ENCODE measurements at places on chromosomes 4 and X. TPM values are rescaled to one million over a fixed set of nuclear protein-coding genes. Genes with fewer than 3 reads are reported as not detected.

Gene CUL4B
- total RNA-seq, result 14.0 TPM

Gene F8A3
- 11.1 TPM for total RNA-seq

Gene GEMIN8
- 14.1 TPM for total RNA-seq

Gene PPM1K
- 235 TPM for total RNA-seq

Gene SNCA
- 2.5 TPM for total RNA-seq

Gene SSX4B
- not detected for total RNA-seq

Gene PDHA1
- 321 TPM for total RNA-seq

GRCh38 chrX:18886005-18886343 is 97.9 kb downstream of the PHKA2 start:
- no peaks in the 10 kb centered on the region for H3K27me3 ChIP-seq
- peak overlapping the region; percentile 96 for H3K27ac ChIP-seq
- H3K36me3 ChIP-seq, result no peaks in the 10 kb centered on the region
- H3K4me1 ChIP-seq, result peaks cover 31% of the 10 kb centered on the region
- no peak for DNase-seq

- H3K27me3 ChIP-seq, result no peaks in the 10 kb centered on the region
- no peak overlapping the region for H3K27ac ChIP-seq
- H3K4me3 ChIP-seq, result no peak overlapping the region
- H3K4me1 ChIP-seq, result no peaks in the 10 kb centered on the region
- DNase-seq, result no peak
Observed at GRCh38 chrX:17361620-17362019, 13.4 kb upstream of the NHS start.

GRCh38 chrX:16516232-16516876 is 133.6 kb upstream of the S100G start:
- no peak overlapping the region for H3K27ac ChIP-seq
- no peak for DNase-seq
- H3K36me3 ChIP-seq, result no peaks in the 10 kb centered on the region
- H3K27me3 ChIP-seq, result no peaks in the 10 kb centered on the region
- H3K4me1 ChIP-seq, result no peaks in the 10 kb centered on the region

GRCh38 chr4:175253184-175253902 is 335.2 kb downstream of the ADAM29 start:
- H3K4me1 ChIP-seq, result no peaks in the 10 kb centered on the region
- no peaks in the 10 kb centered on the region for H3K27me3 ChIP-seq
- H3K27ac ChIP-seq, result no peak overlapping the region
- no peaks in the 10 kb centered on the region for H3K36me3 ChIP-seq
- DNase-seq, result no peak

DNA sequence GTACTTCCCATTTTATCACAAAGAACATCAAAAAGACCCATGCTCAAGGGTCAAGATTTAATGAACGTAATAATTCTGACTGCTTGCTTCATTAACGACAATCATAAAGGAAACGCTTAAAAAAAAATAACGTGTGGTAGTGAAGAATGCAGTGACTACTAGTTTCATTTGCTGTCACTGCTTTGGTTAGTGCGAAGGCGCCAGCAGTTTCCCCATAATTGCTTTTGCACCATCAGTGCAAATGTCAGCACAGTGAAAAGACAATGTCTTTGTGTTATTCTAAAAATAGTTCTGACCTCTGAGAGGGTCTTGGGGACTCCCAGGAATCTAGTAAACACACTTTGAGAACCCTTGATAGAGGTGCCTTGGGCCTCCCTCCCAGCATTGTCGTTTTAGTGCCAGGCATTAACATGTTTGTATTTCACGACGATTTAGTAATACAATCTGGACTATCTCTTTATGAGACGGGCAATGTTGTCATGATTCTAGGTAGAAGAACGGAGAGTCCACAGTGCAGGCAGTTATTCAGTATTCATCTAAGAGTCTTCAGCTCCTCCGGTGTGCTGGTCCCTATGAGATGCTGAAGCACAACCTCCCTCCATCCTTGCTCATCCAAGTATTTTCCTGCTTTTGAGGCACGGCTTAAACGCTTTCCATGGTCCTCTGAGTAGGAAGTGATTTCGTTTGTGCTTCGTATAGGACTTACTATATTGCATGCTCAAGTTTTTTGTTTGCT is 71.0 kb downstream of the AFF1 start:
- no peaks in the 10 kb centered on the region for H3K36me3 ChIP-seq
- DNase-seq, result no peak
- peaks cover 50% of the 10 kb centered on the region for H3K4me1 ChIP-seq
- no peaks in the 10 kb centered on the region for H3K27me3 ChIP-seq
- peak overlapping the region; percentile 77 for H3K4me3 ChIP-seq

- H3K27ac ChIP-seq, result no peak overlapping the region
- peaks cover 21% of the 10 kb centered on the region for H3K27me3 ChIP-seq
- H3K4me1 ChIP-seq, result peaks cover 25% of the 10 kb centered on the region
Observed at GRCh38 chr4:11429699-11430045, 978 bp upstream of the HS3ST1 start.

GRCh38 chrX:13689741-13690211 is 848 bp downstream of the RAB9A start:
- peak overlapping the region; percentile 92 for H3K27ac ChIP-seq
- DNase-seq, result no peak
- no peaks in the 10 kb centered on the region for H3K27me3 ChIP-seq
- H3K4me3 ChIP-seq, result peak overlapping the region; percentile 79
- no peaks in the 10 kb centered on the region for H3K36me3 ChIP-seq
- peaks cover 30% of the 10 kb centered on the region for H3K4me1 ChIP-seq

- peaks cover 10% of the 10 kb centered on the region for H3K36me3 ChIP-seq
- H3K4me1 ChIP-seq, result no peaks in the 10 kb centered on the region
- no peak overlapping the region for H3K27ac ChIP-seq
- no peak overlapping the region for H3K4me3 ChIP-seq
- DNase-seq, result no peak
Observed at GRCh38 chr4:127997534-127998388, 32.6 kb downstream of the ABHD18 start.

- H3K27ac ChIP-seq, result no peak overlapping the region
- H3K36me3 ChIP-seq, result peaks cover 5% of the 10 kb centered on the region
- H3K27me3 ChIP-seq, result no peaks in the 10 kb centered on the region
- H3K4me3 ChIP-seq, result no peak overlapping the region
- DNase-seq, result no peak
- H3K4me1 ChIP-seq, result no peaks in the 10 kb centered on the region
Observed at GRCh38 chr4:168679397-168679796, 182.5 kb downstream of the PALLD start.

DNA sequence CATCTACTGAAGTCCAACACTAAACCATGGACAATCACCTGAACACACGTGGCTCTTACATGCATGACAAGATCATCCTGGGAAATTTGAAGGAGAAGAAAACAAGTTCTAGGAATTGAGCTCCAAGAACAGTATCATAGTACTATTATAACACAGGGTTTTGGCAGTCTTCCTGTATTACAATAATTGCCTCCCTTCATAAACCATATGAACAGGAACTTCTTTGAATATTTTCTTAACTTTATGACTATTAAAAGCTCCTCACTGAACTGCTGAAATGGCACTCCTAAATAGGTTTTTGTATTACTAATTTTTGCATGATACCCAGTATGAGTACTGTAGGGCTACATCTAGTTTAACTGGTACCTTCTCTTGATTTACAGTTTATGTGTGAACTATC is 130.0 kb downstream of the ZAR1 start:
- no peaks in the 10 kb centered on the region for H3K27me3 ChIP-seq
- H3K27ac ChIP-seq, result no peak overlapping the region
- no peak overlapping the region for H3K4me3 ChIP-seq
- H3K4me1 ChIP-seq, result peaks cover 9% of the 10 kb centered on the region
- DNase-seq, result no peak

- H3K4me1 ChIP-seq, result no peaks in the 10 kb centered on the region
- DNase-seq, result no peak
- no peaks in the 10 kb centered on the region for H3K36me3 ChIP-seq
- H3K4me3 ChIP-seq, result no peak overlapping the region
Observed at GRCh38 chr4:141356963-141357335, 136.3 kb downstream of the ZNF330 start.

DNA sequence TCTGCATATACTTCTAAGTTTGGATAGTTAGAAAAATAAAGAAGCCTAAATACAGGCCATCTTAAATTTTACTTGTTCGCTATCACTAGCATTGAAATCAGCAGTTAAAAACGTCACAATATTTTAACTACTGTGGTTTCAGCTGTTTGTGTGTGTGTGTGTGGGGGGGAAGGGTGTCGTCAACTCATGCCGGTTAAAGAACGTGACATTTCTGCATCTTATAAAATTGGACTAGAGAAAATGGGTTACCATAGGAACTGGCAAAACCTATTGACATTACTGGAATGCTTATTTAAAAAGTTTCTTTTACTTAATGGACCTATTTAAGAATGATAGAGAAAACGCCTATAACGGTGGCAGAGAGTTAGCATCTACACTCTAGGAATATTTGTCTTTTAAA is 1.2 kb upstream of the CNKSR2 start:
- no peak for DNase-seq
- no peaks in the 10 kb centered on the region for H3K27me3 ChIP-seq
- H3K4me1 ChIP-seq, result no peaks in the 10 kb centered on the region
- no peaks in the 10 kb centered on the region for H3K36me3 ChIP-seq
- H3K27ac ChIP-seq, result no peak overlapping the region

- H3K27ac ChIP-seq, result no peak overlapping the region
- no peak for DNase-seq
- no peaks in the 10 kb centered on the region for H3K36me3 ChIP-seq
- H3K4me3 ChIP-seq, result no peak overlapping the region
- no peaks in the 10 kb centered on the region for H3K27me3 ChIP-seq
Observed at GRCh38 chrX:1041091-1041490, 171.4 kb downstream of the CRLF2 start.

- H3K27ac ChIP-seq, result no peak overlapping the region
- H3K36me3 ChIP-seq, result no peaks in the 10 kb centered on the region
- H3K4me1 ChIP-seq, result no peaks in the 10 kb centered on the region
- H3K4me3 ChIP-seq, result peak overlapping the region; percentile 75
- DNase-seq, result no peak
- H3K27me3 ChIP-seq, result peaks cover 9% of the 10 kb centered on the region
Observed at GRCh38 chrX:119607018-119607389, 780 bp upstream of the NKRF start.

GRCh38 chr4:120659616-120660170 is 262.8 kb downstream of the PRDM5 start:
- H3K36me3 ChIP-seq, result no peaks in the 10 kb centered on the region
- H3K4me1 ChIP-seq, result no peaks in the 10 kb centered on the region
- DNase-seq, result no peak
- H3K27me3 ChIP-seq, result no peaks in the 10 kb centered on the region
- no peak overlapping the region for H3K4me3 ChIP-seq

- no peaks in the 10 kb centered on the region for H3K4me1 ChIP-seq
- H3K27me3 ChIP-seq, result no peaks in the 10 kb centered on the region
- H3K4me3 ChIP-seq, result peak within 1 kb of the TSS; percentile 38
- H3K27ac ChIP-seq, result no peak within 1 kb of the TSS
Observed at GRCh38 chrX:102515975-102516941, at the start of gene TMSB15A. TSS of gene TMSB15A (minus strand) at chrX:102516739.

DNA sequence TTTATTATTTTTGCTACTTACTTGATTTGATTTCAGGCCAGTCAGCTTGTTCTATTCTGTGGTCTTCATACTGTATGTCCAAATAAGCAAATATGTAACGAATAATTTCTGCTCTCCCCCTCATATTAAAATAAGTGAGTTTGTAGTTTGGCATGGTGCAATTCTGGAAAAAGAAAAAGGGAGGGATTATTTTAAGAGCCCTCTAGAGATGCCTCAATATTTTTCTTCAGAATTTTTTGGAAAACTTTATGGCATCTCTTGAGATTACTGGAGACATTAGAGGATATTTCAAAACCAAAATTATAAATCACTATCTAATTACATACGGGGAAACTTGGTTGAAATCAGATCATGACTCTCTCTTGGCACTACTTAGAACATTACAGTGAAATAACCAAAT is 8.2 kb downstream of the HPGDS start:
- no peak overlapping the region for H3K4me3 ChIP-seq
- no peak for DNase-seq
- no peaks in the 10 kb centered on the region for H3K27me3 ChIP-seq
- no peak overlapping the region for H3K27ac ChIP-seq

- no peak overlapping the region for H3K4me3 ChIP-seq
- H3K27ac ChIP-seq, result no peak overlapping the region
- no peaks in the 10 kb centered on the region for H3K27me3 ChIP-seq
- no peak for DNase-seq
- peaks cover 77% of the 10 kb centered on the region for H3K36me3 ChIP-seq
Observed at GRCh38 chr4:153592064-153592463, 92.0 kb upstream of the TLR2 start.

DNA sequence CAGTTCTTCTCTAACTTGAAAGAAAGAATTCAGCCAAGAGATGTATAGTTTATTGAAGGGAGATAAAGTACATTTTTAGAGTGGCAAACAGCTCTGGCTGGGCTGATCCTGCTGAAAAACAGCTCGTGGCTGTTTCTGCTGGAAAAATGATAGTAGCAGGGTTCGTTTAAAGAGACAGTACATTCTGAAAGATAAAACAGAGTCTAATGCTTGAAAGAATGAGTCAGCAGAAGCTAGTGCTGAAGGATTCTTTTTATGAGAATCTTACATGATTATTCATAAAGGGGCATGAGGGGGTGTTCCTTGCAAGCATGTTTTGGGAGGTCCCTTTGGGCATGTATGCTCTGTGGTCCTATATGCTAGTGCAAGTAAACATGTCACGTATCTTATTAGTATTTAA is 790.0 kb downstream of the PCDH18 start:
- H3K36me3 ChIP-seq, result no peaks in the 10 kb centered on the region
- DNase-seq, result no peak
- no peak overlapping the region for H3K4me3 ChIP-seq
- no peaks in the 10 kb centered on the region for H3K27me3 ChIP-seq

DNA sequence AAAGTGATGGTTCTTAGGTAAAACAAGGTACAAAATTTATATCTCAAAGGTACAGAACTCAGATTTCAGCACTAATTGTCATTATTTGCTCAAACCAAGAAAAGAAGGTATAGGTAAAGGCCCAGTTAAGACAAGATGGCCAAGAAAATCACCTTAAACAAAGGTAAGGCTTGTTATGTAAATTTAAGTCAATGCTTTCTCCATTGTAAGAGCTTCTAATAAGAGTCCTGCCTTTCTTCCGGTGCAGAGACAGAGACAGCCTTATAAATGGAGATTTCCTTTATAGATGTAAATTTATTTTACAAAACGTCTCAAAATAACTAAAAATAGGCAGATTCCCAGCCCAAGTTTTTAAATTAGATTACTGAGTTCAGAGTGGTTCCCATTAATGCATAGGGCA is 89.9 kb downstream of the EDA start:
- no peaks in the 10 kb centered on the region for H3K27me3 ChIP-seq
- H3K4me1 ChIP-seq, result no peaks in the 10 kb centered on the region
- no peak for DNase-seq

GRCh38 chr4:102657206-102657605 is 103.6 kb downstream of the MANBA start:
- H3K4me1 ChIP-seq, result no peaks in the 10 kb centered on the region
- no peak overlapping the region for H3K27ac ChIP-seq
- no peak for DNase-seq
- no peak overlapping the region for H3K4me3 ChIP-seq
- no peaks in the 10 kb centered on the region for H3K27me3 ChIP-seq
- H3K36me3 ChIP-seq, result peaks cover 9% of the 10 kb centered on the region

DNA sequence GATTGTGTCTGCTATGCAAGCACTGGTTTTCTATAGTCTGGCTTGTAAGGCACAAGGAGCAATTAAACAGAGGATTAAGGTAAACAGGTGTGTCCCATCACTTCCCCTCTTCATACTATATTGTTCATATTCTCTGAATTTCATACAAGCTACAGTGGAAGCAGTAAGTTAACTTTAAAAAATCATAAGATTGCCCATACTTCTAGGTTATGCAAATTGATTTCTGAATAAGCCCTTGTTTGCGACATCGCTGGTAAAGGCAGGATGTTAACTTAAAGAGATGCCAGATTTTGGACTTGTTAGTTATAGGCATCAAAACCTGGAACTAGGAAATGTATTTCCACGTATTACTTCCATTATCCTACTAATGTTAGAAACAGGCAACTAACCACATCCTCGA is 1.0 kb upstream of the TMEM131L start:
- no peak for DNase-seq
- no peaks in the 10 kb centered on the region for H3K36me3 ChIP-seq
- peak overlapping the region; percentile 86 for H3K27ac ChIP-seq
- H3K4me1 ChIP-seq, result no peaks in the 10 kb centered on the region
- no peaks in the 10 kb centered on the region for H3K27me3 ChIP-seq

Measured in heart left ventricle (tissue), 16 donors.